Activated naive CD4-positive, alpha-beta T cell treated with anti-CD3 and anti-CD28 coated beads, Interleukin-2, amount 50 U/mL, for 16 hours (primary cell): ENCODE measurements at places on chromosomes 2 and 18.

DNA sequence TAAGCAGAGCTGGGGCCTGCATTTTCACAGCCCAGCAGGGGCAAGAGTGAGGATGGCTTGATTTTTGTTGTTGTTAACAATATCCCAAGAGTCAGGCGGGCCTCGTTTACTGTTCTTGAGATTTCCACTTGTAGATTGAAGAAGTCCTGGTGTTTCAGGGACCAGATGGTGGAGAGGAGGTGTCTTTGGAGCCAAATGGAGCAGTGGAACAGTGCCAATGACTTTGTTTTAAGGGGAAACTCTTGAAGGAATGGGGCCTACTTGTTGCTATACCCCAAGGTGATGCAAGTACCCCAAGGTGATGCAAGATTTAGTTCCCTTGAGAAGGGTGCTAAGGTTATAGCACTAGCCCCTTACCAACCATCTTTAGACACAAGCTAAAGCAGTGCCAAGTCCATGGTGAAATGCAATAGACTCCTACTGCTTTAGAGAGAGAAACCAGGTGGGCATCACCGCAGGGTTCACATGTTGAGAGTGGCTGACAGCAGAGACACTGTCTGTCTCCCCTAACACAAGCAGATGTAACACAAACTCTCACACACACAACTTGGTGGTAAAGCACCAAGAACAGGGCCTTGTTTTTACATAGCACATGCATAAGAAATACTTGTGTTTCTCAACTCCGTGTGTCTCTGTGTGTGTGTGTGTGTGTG, 44.0 kb downstream of the HK2 start:
- no peak for DNase-seq

DNA sequence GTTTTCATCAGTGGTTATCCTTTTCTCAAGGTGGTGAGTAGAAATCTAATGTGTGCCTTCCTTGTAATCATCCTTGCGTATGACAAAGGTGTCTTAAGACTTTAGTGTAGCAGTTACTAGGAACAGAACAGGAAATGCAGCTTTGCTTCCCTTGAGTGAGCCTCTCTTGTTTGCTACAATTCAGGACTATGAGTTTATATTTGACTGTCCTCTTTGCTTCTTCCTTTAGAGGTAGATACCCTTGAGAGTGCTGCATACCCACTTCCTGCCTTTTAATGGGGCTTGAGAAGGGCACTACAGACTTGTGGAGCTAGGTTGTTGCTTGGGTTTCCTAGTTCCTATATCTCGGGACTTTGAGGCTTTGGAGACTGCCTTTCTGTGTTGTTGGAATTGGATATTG, 3.8 kb downstream of the KCNJ13 start:
- DNase-seq: no peak

- DNase-seq: peak; percentile 42
Measured at GRCh38 chr2:234368861-234369261, 128.0 kb downstream of the ARL4C start.

DNA sequence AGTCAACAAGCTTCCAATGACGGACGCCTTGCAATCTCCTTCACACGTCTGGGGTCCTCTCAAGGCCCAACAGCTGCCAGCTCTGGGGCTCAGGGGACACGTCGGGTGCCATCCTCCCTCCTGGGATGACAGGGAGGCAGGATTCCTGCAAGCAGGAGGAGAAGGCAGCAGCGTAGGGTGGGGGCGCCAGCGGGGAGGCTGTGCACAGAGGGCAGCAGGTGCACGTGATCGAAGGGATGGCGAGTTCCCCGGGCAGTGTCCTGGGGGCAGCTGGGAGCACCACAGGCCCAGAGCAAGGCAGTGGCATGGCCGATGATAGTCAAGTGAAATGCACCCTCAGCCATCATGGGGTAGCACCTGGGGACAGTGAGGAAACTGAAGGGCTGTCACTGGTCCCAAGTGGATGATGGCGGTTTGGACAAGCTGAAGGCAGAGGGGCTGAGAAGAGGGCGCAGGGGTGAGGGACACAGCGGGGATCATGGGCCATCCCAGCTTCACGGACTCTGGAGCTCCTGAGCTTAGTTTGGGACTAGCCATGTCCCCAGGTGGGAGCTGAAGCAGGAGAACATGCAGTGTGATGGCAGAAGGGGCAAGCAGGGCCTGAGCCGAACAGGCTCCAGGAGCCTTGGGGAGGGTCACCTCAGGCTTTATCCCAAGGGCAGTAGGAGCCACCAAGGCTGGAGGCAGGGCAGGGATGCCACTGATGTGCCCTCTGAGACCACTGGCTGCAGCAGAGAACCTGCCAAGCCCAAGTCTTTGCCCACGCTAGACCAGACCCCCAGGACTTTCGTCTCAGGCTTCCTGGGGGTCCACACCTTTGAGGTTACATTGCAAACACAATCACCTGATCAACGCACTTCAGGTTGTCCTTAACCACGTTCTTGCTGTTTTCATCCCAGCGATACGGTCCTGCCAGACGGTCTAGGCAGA, 16.3 kb upstream of the SNED1 start:
- no peak for DNase-seq

DNA sequence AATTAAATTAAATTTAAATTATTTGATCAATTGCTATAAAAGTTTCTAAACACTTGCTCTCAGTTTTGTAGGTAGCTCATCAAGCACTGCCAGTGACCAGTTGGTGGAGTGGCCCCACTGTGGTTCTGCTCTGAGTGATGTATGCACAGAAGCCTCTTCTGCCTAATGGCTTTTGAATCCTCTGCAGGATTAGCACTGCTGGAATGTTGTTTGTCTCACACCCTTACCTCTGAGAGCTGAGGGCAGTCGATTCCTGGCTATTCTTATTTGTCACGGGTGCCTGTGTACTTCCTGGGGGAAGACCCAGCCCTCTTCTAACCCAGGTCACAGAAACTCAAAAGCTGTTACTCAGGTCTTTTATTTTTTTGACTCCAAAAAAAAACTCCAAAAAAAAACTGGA, 9.5 kb downstream of the CAPN14 start:
- no peak for DNase-seq

GRCh38 chr2:195721042-195721441, 64.0 kb downstream of the SLC39A10 start:
- no peak for DNase-seq

- no peak for DNase-seq
Measured at GRCh38 chr18:31371989-31372388, 4.6 kb upstream of the DSG4 start.
